Brain (organoid and tissue), 16 donors: ENCODE measurements at places on chromosomes 2 and 18. TPM values are rescaled to one million over a fixed set of nuclear protein-coding genes. Genes with fewer than 3 reads are reported as not detected.

The CYP27C1 gene
- not detected for polyA plus RNA-seq

The HJURP gene
- 18.9 TPM for polyA plus RNA-seq

The SPP2 gene
- not detected for polyA plus RNA-seq

The REG1B gene
- not detected for polyA plus RNA-seq

The RBKS gene
- 2.1 TPM for polyA plus RNA-seq

The FARP2 gene
- polyA plus RNA-seq, result 16.2 TPM

The AGXT gene
- polyA plus RNA-seq, result 1.1 TPM

The TBC1D8 gene
- 15.7 TPM for polyA plus RNA-seq

The PLEK gene
- 2.0 TPM for polyA plus RNA-seq

The PSMA8 gene
- not detected for polyA plus RNA-seq

The RALBP1 gene
- polyA plus RNA-seq, result 56.8 TPM

The TTR gene
- 2.4 TPM for polyA plus RNA-seq

The CABLES1 gene
- 21.5 TPM for polyA plus RNA-seq

The EVA1A gene
- polyA plus RNA-seq, result 4.9 TPM

The ABCA12 gene
- not detected for polyA plus RNA-seq

The FABP1 gene
- polyA plus RNA-seq, result 1.0 TPM

The SGPP2 gene
- polyA plus RNA-seq, result 17.2 TPM

The TTC21B gene
- polyA plus RNA-seq, result 10.6 TPM

The FAM237A gene
- polyA plus RNA-seq, result not detected

The UGT1A10 gene
- polyA plus RNA-seq, result not detected

The MXD1 gene
- polyA plus RNA-seq, result 4.7 TPM

The ACVR1 gene
- polyA plus RNA-seq, result 14.2 TPM

The GAL3ST2 gene
- not detected for polyA plus RNA-seq

The NXPH2 gene
- polyA plus RNA-seq, result not detected

The SLC23A3 gene
- polyA plus RNA-seq, result not detected

The LINC00305 gene
- polyA plus RNA-seq, result not detected

The SPATA3 gene
- not detected for polyA plus RNA-seq

The MBD2 gene
- polyA plus RNA-seq, result 44.5 TPM

The FAP gene
- 0.32 TPM for polyA plus RNA-seq

The TMEM247 gene
- not detected for polyA plus RNA-seq
